ENCODE measurements at places on chromosomes 3 and 15.

DNA sequence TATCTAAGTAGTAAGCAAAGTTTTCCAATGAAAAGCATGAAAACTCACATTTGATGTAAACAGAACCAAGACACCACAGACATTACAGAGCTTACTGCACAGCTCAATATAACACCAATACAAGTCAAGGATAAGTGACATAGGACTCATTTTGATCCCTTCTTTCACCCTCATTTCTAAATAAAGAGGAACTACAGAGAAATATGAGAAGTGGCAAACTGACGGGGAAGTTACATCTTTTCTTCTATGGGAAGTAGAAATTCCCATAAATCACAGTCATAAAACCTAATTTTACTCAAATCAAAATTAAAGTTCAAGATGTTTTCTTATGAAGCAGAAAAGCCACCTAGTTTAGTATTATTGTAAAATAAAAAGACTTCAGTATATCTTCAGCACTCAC, 3.8 kb downstream of the ATG3 start:
- DNase-seq, result no peak

GRCh38 chr3:188442430-188442829, 288.5 kb downstream of the LPP start:
- no peak for DNase-seq

GRCh38 chr3:129315998-129316247, 37.3 kb downstream of the HMCES start:
- DNase-seq, result no peak

- no peak for DNase-seq
These were observed 47.9 kb upstream of the ZSCAN2 start for GRCh38 chr15:84552896-84553295.

- DNase-seq, result peak; percentile 50
These were observed 16.2 kb upstream of the XIRP1 start for GRCh38 chr3:39208463-39209055.

DNA sequence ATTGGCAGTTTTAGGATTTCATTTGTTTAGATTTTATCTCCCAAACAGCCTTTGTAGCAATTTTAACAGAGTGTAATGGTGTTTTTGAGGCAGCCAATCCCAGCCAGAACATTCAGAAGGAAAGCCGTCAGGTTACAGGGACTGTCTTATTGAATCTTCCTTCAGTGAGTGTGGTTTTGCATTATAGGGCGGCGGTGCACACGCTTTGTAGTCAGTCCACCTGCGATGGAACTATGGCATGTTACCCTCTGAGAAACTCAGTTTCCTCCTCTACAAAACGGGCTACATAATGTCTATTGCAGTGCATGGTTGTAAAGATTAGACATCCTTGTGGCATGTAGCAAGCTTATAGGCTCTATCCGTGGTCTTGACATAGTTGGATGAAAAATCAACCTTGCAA, 1.0 kb downstream of the LRRC28 start:
- no peak for DNase-seq

GRCh38 chr15:29379647-29380046, 110.0 kb upstream of the NSMCE3 start:
- DNase-seq, result no peak

GRCh38 chr3:17747174-17747889, 4.9 kb upstream of the TBC1D5 start:
- no peak for DNase-seq

DNA sequence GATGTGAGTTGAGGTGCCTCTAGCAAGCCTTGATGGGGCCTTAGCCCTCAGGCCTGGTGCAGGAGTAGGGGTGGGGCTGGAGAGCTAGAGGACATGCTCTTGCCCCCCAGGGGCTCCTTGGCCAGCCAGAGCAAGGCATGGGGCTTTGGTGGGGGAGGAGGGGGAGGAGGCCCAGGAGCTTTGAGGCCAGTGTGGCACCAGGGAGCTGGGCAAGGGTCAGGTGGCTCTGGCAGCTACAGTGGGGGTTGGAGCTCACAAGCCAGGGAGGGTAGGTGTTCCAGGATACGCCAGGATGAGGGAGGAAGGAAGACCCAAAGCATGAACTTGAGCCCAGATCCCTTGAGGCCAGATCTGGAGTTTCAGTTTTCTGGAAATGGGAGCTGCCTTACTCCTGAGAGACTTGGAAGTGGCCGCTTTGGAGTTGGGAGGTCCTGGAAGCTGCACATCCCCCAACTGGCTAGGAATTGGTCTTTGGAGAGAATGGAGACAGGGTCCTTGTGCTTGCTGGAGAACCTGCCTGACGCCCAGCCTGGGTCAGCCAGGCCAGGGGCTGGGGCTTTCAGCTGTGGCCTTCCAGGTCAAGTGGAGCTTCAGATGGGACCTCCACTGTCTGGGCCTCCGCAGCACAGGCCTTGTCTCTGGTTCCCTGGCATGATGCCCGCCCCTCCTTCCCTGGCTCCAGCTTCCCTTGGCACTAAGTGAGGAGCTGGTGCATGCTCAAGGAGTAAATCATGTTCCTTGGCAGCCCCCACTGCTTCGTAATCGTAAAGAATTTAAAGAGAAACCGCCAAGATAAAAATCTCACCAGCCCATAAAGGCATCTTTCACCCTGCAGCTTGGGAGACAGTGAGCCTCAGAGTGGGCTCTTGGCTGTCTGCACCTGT, 8.7 kb downstream of the SEMA3F start:
- no peak for DNase-seq

Measured in activated CD4-positive, alpha-beta T cell treated with anti-CD3 and anti-CD28 coated beads, Interleukin-2, amount 50 U/mL, for 48 hours (primary cell).